ENCODE measurements at places on chromosomes 6 and 20.

GRCh38 chr6:69180361-69181067 is 545.4 kb downstream of the ADGRB3 start:
- no peak for DNase-seq

DNA sequence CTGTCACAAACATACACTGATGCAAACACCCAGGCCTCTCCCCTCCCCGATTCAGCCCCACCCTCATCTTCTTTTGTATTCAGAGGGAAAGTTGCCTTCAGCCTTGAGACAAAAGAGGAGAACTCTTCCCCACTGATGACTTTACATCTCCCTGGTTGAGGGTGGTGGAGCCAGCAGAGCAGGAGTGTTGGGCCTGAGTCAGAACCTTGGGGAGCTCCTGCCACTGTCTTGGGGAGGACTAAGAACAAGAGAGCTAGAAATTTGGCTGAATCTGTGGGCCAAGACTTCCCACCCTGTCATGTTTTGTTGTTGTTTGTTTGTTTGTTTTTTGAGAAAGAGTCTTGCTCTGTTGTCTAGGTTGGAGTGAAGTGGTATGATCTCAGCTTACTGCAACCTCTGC is 89.1 kb downstream of the MDGA1 start:
- DNase-seq, result no peak

GRCh38 chr6:151501511-151502136 is 7.8 kb downstream of the CCDC170 start:
- DNase-seq, result no peak

GRCh38 chr20:51747182-51747911 is 20.8 kb downstream of the ATP9A start:
- no peak for DNase-seq

GRCh38 chr20:1086277-1087213 is 31.9 kb upstream of the PSMF1 start:
- no peak for DNase-seq

DNA sequence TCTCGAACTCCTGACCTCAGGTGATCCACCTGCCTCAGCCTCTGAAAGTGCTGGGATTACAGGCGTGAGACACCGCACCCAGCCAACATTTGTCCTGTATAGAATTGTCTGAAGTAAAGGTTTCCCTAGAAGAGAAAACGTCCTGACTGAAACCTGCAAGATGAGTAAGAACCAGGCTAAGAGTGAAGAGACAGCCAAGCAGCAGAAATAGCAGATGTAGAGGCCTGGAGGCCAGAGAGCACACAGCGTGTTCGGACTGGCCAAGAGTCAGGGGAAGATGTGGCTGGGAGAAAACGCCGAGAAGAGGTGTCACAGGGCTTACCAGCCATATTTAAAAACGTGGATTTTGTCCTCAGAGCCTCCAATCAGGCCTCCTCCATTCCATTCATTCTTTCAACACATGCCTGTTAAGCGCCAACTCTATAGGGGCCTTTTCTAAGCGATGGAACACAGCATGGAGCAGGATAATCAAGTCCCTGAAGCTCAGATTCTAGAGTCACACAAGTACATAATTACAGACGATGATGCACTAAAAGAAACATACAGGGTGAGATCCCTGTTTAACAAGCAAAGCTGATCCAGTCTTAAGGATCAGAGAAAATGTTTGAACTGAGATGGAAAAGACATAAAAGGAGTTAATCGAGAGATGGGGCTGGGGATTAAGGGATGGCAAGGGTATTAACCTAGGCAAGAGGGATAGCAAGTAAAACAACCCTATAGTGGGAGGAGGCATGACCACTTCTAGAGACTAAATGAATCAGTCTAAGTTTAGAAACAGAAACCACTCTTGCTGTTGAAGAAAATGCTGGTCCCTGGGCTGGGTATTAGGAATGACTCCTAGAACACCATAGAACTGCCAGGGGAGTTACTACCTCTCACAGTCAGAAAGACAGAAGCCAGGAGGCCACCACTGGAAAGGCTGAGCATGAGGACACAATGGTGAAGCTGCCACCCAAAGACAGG is 4.8 kb downstream of the ZCCHC3 start:
- DNase-seq, result no peak

DNA sequence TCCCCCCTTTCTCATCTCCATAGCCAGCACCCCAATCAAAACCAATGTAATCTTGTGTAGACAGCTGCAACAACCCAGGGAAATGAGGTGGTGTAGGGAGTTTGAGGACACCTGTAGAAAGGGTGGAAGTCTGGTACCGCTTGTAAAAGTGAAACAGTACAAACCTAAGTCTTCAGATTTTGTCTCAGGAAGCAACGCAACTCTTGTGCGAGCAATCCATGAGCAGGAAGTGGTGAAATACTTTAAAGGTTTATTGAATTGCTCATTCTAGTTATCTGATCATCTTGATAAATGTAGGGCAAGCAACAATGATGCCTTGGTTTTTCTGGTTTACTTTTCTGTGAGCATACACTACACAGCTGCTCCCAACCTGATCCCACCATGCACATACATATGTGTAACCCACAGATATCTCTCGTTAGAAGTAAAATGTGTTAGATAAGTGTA is 71.1 kb upstream of the THEMIS start:
- no peak for DNase-seq

- DNase-seq, result no peak
Observed at GRCh38 chr6:132272776-132273175, 128.5 kb downstream of the MOXD1 start.

DNA sequence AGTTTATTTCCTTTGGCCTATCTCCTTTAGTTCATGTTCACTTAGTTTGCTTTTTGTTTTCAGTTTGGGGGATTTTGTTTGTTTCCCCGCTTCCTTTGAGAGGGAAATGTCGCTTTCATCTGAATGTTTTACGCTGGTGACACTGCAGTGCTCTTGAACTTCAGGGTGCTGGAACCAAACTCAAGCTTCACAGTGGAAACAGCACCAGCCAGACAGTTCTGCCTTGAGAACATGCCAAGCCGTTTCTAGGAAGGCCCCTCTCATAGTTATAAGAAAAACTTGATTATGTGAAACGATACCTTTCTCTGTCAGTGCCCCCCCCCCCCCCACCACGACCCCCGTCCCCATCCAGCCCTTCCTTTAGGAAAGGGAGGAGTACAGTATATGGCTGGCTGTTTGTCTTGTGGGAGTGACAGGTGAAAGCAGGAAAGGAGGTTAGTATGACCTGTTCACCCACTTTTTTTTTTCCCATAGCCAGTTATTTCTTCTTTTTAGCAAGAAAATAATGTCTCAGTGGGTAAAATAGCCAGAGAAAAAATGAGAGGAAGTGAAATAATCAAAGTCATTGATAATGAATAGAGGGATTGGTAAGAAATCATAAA is 130.1 kb downstream of the LRRC1 start:
- no peak for DNase-seq

- no peak for DNase-seq
Observed at GRCh38 chr6:108434222-108434621, 126.5 kb upstream of the FOXO3 start.

GRCh38 chr6:116472706-116473105 is 11.5 kb downstream of the CALHM6 start:
- DNase-seq, result no peak

DNA sequence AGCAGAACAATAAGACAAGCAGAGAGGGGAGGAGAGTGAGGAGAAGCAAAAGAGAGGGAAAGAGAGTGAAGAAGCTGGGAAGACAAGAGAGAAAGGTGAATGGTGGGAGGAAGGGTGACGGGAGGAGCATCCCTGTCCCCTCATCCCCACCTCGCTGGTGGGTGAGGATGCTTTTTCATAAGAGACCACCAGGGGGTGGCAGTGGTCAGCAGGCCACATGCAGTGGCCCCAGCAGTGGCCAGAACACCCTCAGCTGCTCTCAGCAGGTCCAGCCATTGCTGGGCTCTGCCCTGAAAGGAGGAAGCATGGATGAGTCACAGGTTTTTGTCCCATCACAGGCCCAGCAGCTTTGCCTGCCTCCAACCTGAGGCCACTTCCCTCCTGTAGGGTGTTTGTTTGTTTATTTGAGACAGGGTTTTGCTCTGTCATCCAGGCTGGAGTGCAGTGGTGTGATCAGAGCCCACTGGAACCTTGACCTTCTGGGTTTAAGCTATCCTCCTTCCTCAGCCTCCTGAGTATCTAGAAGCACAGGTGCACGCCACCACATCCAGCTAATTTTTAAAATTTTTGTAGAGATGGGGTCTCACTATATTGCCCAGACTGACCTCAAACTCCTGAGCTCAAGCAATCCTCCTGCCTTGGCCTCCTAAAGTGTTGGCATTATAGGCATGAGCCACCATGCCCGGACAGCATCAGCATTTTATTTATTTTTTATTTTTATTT is 24.0 kb downstream of the FGD2 start:
- no peak for DNase-seq

- DNase-seq, result no peak
Observed at GRCh38 chr20:59300333-59301081, at the start of gene EDN3. Gene EDN3, plus strand, starts transcription at chr20:59300611. Its CDS starts 202 bp downstream, at chr20:59300813.

GRCh38 chr20:6699921-6700562 is 67.4 kb upstream of the BMP2 start:
- DNase-seq, result no peak

GRCh38 chr20:62858058-62858830 is 3.4 kb downstream of the TCFL5 start:
- no peak for DNase-seq

DNA sequence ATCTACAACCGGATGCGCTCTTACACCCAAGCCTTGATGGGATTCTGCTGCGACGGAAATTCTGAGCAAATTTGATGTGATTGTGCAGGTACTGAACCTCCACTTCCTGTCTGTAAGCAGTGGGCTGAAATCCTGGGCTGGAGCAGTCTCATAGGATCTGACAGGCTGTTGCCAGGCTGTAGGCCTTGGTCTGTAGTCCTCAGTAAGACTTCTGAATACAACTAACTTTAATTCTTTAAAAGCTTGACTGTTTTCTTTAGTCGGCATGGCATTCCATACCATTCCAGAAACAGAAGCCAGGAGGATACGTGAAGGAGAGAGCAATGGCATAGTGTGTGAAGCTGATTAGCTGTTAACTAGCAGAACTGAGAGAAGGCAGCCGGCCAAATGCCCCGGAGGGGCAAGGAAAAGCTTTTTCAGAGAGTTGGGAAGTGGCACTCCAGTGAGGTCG is 68.3 kb downstream of the ADTRP start:
- DNase-seq, result no peak

GRCh38 chr6:112927641-112928320 is 580.7 kb downstream of the RFPL4B start:
- DNase-seq, result no peak

DNA sequence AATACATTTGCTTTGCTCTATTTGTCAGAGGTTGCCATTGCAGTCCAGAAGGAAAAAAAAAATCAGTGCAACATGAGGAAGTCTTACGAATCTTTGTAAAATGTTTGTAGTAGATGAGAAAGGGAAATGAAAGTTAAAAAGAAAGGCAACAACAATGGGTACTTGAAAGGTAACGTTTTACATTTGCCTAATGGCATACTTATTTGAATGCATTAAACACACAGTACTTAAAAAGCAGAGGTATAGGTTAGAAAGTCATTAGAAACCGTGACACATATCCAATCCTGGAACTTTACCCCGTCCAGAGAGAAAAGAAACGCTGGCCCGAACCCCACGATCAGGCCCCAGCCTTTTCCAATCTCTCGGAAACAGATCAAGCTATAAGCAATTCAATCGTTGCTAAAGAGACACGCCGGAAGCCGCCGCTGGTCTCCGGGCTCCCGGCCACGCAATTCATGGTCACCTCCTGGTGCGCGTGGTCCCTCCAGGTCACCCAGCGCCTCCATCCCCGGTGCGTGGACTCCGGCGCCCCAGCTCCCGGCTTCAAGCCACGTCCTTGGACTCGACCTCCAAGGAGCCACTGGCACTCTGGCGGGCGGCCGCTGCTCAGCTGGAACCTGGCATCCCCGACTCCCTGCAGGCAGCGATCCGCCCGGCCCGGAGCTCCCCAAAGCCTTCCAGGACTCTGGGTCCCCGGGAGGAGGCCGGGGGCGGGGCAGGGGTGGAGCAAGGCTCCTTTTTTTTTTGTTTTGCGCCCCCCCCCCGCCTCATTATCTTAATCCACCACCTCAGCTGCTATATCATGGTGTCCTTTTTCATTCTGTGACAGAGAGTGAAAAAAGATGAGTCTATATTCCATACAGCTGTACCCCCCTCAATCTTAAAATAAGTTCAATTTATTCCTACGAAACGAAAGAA is at the start of gene SLC18B1:
Gene SLC18B1, minus strand, starts transcription at position 687 of the 918 bp plus-strand sequence. Its CDS starts 181 bp downstream, at position 506.
- no peak for DNase-seq

DNA sequence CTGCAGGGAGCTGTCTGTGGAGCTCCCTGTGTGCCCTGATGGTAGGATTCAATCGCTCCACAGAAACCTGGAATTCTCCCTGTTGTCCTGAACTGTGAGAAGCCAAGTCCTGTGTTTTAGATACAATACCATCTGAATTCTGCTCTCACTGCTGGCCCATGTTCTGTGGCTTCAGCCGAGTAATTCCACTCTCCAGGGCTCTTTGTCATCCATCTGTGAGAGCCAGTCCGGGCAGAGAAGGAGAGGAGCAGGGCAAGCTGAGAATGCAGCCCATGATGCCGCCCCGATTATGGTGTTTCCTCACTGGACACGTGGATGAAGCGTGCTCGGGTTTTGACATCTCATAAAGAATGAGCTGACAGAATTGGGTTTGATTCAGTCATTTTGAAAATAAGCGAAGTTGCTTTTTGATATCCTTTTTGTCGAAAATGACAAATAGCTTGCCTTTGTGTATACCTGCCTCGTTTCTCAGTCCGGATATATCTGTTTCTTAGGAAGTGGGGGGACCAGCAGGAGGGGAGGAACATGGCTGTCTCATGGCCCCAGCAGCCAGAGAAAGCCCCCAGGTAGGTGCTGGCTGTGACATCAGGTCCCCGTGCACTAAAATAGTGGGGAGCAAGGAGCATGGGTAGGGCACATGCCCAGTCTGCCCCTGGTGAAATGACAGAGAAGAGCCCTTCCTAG is 8.2 kb upstream of the CD93 start:
- DNase-seq, result no peak

GRCh38 chr20:63536997-63537524 is at the start of gene PTK6:
Gene PTK6, minus strand, starts transcription at chr20:63537376. Its CDS starts 62 bp downstream, at chr20:63537314.
- no peak for DNase-seq

DNA sequence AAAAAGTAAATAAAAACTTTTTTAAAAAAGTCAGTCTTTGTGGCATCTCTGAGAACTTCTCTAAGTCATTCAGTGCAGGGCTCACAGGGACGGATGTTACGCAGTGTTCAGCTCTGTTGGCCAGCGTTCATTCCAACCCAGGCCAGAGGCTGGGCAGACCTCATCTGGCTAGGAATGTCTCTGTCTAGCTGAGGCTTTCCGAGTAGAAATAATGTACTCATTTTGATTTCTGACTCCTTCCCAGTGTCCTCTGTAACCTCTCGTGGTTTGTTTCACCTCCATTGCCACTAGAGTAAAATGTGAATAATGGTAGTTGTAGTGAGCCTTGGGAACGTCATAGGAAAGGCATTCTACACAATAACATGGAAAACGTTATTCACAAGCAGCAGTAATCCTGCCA is 135.1 kb downstream of the TMEM242 start:
- no peak for DNase-seq

DNA sequence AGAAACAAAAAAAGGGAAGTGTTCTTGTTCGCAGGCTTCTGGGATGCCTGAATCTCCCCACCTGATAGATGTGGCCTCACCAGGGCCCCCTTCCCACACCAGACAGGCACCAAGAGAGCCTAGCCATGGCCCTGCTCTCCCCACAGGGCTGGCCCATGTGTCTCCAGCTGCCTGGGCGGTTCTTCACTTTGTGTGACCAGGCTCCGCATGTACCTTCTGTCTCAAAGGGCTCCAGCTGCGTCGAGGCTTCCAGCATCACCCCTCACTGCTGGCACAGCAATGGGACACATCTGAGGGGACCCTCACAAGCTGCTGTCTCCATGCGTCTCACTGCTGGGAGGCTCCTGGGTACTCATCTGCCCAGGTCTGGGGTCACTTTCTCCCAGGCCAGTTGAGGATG is 362.9 kb downstream of the ZFAND3 start:
- DNase-seq, result no peak

Data from NCI-H2029 treated with DMSO at 0.1 percent for 48 hours (cell line).